ENCODE measurements at places on chromosomes 2 and 18.

DNA sequence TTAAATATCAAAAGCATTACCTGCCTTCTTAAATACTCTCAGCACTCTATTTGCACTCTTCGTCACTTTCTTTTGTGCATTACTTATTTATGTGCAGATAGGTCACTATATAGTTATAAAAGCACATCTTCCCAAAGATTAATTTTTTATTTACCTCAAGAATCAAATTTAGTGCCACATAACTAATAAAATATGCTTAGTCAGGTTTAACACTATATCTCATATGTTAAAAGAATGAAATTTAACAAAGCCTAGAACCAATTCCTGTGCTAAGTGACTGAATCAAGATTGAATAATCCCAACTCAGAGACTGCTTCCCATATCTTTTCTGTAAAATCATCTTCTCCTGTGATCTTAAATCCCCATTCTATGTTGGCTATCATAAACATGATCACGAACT is 957.5 kb upstream of the NXPH2 start:
- DNase-seq = no peak

DNA sequence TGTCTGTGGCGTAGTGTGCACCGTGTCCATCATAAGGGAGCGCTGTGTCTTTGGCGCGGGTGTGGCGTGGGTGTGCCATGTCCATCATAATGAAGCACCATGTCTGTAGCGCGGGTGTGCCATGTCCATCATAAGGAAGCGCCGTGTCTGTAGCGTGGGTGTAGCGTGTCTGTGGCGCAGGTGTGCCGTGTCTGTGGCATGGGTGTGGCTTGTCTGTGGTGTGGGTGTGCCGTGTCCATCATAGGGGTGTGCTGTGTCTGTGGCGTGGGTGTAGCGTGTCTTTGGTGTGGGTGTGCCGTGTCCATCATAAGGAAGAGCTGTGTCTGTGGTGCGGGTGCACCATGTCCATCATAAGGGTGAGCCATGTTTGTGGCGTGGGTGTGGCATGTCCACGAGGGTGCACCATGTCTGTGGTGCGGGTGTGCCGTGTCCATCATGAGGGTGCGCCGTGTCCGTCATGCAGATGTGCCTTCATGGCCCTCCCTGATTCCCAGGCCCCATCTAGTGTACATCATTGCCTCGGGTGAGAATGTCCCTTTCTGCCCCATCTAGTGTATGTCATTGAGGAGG is 275.0 kb downstream of the GBX2 start:
- DNase-seq = no peak

DNA sequence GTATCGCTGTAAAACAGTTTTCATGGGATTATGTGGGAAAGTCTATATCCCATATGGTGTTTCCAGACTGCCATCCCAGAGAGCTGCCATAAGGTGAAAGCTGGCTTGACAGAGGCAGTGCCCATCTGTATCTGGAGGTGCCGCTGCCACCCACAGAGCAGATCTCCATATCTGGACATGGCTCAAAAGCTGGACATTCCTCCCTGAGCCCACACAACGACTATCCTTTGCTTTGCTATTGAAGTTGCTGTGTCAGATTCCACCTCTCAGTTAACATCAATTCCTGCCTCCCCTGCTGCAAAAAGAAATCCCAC is 55.2 kb downstream of the RND3 start:
- DNase-seq = no peak

DNA sequence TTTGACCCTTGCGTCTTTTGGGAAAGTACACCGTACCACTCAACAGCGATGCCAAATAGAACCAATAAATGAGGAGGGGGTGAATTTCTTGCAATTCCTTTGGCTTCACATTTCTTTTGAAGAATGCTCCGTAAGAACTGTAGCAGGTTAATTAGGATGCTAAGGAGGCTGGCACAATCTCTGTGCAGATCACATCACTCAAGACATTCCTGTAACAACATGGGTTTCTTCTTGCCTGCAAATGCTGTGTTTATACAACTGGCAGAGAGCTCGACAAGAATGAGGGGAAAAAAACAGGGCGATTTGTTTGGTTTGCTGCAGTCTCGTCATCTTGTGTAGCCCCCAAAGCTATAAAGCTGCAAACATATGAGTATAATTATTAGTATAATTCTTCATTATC is 424.8 kb upstream of the DCC start:
- no peak for DNase-seq

DNA sequence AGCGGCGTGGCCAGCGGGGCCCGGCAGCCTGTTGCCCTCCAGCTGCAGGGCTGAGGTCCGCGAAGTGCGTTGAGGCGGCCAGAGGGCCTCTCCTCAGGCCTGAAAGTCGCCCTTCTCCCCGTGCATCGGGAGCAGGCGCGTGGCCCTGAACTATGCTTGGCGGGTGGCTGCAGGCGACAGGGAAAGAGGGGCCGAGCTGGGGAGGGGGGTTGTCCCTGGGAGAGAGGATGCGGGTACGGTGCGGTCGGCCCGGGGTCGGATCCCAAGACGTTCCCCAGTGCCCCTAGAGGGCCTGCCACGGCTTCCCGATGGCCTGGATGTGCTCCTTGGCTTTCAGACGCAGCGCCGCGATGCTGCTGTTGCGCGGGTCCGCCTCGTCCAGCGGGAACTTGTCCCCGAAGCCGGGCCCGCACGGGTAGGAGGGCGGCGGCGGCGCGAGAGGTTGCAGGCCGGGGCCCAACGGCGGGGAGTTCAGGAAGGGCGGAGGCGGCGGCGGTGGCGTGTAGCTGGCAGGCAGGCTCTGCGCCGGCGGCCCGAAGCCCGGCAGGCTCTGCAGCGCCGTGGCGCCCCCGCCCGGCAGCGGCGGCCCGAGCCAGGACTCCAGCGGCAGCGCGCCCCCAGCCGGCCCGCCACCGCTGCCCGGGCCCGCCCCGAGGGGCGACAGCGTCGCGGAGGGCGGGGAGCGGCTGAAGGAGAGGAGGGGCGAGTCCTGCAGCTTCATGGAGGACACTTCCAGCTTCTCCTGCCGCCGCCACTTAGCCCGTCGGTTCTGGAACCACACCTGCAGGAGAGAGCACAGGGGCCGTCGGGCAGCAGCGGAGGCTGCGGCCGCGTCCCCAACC is 4.3 kb downstream of the RAX start:
- peak; percentile 79 for DNase-seq

All from esophagus muscularis mucosa (tissue), 4 donors.